Cardiac septum (tissue), 1 donor: ENCODE measurements at places on chromosomes 16 and 17. TPM values are rescaled to one million over a fixed set of nuclear protein-coding genes. Genes with fewer than 3 reads are reported as not detected.
A peak's percentile ranks its signal among the peaks of the same experiment; 100 is the strongest.

DNA sequence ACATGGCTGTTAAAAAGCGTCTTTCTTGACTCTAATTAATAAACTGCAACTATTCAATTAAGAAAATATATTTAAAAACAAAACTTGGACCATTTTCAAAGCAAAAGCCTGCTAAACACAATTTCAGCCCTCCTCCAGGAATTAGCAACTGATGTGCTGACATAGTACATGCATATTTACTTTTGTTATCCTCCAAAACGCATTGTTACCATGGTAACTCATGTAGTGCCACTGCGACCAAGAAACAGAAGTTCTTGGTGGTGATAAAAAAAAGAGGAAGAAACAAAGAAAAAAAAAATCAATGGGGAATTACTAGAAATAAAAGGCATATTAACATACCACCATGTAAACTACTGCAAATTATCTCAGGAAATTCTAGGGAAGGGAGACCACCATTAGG is 793.4 kb upstream of the CDH8 start:
- no peak for DNase-seq

DNA sequence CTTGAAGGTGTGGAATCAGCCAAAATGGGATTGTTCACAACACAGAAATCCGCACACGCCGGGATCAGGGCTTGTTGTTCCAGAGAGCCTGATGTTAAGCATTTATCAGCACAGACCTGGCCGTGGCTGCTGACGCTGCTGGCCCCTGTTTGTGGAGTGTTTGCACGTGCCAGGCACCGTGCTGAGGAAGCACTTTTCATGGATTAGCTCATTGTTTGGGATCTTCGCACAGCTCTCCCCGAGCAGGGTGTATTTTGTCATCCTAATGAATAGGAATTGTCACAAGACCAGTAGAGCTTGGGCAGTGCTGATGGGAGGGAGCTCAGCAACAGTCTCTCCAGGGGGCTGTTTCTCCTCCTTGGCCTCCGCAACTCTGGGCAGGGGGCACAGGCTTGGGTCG is 160.4 kb upstream of the PLCG2 start:
- no peak for DNase-seq

DNA sequence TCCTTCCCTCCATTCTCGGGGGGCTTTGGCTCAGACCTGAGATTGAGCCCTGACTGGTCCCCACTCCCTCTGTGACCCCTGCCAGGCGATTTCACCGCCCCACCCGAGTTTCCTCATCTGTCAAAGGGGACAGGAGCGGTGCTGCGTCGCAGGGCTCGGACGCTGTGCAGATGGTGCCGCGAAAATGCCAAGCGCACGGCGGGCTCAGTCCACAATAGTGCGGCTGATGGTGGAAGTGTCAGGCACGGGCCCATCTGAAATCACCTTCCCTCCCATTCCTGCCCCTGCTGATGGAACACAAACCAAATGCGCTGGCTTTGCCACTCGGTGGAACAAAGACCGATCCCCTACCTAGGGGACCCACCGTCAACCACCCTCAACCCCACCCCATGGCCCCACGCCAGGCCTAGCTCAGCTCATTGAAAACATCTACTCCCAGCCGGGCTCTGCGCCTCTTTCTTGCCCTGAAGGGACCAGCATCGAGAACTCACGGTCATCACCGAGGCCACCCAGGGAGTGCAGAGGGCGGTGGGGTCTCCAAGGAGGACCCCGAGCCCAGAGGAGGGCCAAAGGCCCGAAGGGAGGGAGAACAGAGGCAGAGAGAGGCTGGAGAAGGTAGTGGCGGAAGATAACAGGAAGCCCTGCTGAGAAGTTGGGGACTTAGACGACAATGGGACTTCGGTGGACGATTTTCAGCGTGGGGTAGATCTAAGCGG is 1.4 kb downstream of the CARHSP1 start:
- DNase-seq = no peak

GRCh38 chr16:73058616-73059409 is 10.9 kb upstream of the ZFHX3 start:
- DNase-seq = no peak

GRCh38 chr17:78226055-78226758 is 5.2 kb upstream of the TMEM235 start:
- DNase-seq = no peak

ABCC11 gene
- total RNA-seq = 0.30 TPM

OR1F1 gene
- total RNA-seq = not detected

GRCh38 chr16:65487231-65487630 is 365.4 kb upstream of the CDH11 start:
- DNase-seq = no peak

DNA sequence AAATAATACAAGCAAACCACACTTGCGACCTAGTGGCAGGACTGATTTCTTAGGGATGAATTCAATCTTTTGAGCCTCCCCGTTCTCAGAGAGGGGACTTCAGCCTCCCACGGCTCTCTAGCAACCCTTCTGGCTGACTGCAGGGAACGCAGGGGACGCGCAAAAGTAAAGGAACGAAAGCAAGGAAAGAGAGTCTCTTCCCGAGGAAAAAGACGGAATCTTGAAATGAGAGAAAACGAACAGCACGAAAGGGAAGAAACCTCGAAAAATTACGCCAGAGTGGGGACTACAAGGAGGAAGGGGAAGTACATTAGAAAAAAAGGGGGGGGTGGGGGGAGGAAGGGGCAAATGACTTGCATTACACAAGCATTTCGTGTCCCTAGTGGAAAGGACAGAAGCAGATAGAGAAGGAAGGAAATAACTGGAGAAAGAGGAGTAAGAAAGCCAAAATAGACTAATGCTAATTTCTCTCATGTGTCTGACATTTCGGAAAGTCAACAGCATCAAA is 1.2 kb downstream of the GRB2 start:
- no peak for DNase-seq

DNA sequence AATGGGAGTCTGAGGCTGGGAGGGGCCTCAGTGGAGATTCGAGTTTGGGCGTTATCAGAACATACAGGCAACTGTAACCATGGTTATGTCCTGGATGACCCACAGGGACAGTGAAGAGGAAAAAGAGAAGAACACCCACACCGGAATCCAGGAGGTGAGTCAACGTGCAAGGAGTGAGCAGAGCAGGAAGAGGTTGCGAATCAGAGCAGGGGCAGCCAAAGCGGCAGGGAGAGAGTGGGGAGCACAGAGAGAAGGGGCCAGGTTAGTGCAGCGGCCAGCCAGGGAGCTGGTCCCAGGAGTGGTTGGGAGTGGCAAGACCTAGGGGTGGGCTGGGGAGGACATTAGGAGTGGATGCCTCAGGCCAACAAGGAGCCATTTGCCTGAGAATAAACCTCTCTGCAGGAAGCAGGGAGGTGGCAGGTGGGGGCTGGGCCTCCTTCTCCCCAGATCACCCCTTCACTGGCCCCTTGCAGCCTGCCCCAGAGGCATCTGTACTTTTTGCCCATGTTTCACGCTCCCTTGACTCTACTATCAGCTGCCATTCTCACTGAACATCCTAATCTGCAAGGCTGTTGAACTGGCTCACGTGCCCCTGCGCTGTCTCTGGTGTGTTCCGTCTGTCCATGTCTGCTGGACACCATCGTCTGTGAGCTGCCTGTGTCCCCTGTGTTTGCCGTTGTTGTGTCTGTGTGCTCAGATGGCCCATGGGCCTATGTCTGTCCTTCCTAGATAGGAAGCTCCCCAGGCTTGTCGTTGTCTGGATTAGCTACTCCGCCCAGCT is 5.1 kb downstream of the KRT13 start:
- peak; percentile 80 for DNase-seq

PIK3R6 gene
- total RNA-seq = 1.00 TPM

DNA sequence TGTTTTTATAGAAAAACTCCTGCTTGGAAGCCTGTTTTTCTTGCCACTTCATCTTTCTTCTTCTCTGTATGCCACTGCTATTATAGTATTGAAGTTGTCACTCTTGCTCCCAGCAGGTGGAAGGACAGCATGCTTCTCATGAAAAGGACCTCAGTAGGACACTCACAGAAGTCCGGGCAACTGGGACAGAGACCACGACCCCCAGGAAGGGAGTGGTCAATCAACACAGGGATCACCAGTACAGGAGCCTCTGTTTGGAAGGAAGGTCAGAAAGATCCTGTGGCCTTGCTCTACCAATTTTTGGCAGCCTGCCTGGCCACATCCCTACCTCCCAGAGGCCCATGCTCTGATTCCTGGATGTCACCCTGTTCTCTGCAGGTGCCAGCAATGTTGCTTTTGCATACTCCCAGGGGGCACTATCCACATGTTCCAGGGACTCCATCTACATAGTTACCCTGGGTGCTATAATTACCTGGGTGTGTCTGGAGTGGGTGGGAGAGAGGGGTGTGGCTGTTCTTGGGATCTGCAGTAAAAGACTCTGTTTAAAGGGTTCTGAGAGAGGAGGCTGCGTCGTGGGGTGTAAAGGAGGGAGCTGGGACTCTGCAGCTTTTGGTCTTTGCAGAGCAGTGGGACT is 13.7 kb upstream of the AKAP10 start:
- no peak for DNase-seq

GRCh38 chr17:78034429-78035091 is 76.1 kb downstream of the TNRC6C start:
- no peak for DNase-seq

DNA sequence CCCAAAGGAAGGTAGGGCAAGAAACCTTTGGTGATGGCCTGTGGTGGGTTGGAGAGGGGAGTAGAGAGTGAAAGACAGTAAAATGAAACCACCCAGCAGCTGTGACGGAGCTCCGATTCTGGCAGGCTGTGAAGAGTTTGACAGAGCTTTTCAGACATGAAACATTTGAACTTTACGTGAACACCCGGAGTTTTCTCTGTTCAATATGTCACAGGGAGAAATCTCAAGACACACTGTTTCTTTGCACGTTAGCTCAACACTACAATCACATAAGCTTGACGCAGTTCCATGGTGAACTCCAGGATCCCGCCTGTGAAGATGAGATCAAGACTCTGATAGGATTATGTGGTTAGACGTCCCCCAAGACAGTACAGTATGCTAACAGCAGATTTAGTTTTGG is 79.6 kb upstream of the CDH11 start:
- no peak for DNase-seq

- no peak for DNase-seq
Measured at GRCh38 chr17:73595479-73595878, 48.8 kb downstream of the SDK2 start.

DNA sequence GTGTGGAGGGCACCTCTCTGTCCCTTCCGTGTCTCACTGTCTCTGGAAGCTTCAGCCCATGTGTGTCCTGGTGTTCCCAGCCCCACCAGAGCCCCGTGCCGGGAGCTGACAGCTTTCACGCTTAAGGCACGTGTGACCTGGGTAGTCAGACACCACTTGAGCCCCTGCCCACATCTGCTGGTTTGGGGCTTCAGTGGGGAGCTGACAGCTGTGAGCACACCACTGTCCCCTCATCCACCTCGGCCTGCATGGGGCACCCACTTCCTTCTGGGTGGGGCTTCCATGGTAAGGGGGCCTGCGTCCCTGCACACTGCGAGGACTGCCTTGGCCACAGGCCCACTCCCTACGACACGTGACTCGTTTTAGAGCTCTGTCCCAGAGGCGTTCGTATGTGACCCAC is 2.6 kb upstream of the TEDC2 start:
- DNase-seq = no peak

DNA sequence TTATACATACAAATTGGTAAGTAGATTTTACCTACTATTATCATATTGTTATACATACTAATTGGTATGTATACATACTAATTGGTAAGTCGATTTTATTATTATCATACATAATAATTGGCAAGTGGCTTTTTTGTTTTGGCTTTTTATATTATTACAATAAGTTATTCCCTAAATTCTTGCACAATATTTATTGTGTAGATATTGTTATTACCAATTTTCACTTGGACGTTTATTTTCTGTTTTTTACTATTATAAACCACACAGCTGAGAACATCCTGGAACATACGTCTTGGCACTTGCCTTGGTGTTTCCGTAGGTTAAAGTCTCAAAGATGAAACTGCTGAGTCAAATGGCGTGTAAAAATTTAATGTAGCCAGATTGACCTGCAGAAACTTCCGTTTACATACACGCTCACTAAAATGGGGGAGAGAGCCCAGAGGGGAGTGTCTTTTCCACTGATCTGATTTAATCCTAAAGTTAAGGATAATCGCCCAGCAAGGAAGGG is 18.9 kb downstream of the GNGT2 start:
- DNase-seq = no peak

DNA sequence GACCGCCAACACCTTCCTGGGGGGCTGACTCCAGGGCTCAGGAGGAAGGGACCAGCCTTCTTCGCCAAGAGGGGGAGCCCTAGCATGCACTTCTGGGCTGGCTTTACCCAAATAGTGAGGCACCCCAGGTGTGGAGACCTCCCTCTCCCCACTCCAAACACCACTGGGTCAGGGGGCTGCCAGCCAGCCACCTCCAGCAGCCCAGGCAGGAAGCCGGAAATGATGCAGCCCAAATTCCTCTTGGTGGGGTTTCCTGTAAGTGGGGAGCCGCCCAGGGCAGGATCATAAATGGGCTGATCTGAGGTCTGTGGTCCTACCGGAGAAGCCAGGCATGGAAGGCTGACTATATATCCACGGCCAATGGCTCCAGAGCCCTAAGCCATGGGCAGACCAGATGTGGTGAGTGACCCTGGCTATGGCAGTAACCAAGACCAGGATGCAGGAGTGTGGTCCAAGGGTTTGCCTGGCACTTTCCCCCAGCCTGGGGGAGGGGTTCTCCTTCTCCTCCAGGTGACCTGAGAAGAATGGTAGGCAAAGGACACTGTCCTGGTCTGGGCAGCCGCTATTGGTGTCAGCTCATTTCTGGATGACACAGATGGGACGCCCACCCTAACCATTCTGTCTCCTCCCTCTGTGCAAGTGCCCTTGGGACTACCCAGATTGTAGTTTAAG is 4.2 kb downstream of the GIT1 start:
- no peak for DNase-seq

DNA sequence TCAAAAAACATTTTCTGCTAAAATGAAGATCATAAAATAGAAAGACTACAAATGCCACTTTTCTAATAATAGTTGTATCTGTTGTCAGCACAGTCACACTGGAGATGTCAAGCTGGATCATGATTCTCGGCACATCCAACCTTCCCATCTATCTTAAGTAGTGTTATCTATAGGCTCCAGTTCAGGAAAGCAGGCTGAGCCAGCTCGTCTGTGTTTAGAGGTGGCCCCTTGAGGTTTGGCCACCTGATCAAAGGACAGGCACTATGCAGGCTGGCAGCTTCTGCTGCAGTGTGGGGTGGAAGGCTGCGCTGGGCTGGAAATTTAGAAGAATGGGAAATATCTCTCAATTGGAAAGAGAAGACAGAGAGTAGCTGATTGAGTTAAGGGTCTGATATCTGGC is 32.4 kb downstream of the SMYD4 start:
- DNase-seq = no peak

CCL14 gene
- 6.7 TPM for total RNA-seq

DNA sequence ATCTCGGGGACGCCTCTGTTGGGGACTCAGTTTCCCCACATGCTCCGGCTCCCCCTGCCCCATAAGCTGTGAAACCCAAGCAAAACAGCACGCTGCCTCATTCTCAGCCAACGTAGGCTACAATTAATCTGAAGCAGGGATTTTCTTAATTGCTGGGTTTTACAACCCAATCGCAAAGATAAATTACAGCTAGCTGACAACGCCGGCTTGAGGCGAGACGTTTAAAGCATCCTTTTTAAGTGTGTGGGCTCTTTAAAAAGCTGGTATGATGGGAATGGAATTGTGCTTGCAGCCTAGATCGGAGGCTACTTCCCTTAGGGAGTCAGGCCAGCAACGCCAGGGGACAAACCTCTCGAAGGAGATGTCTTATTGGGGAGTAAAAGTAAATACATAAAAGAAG is 185.3 kb downstream of the ZNF423 start:
- no peak for DNase-seq

HSF5 gene
- not detected for total RNA-seq

GALK1 gene
- 11.5 TPM for total RNA-seq

TAC4 gene
- 1.7 TPM for total RNA-seq
